Mesothelial cell of epicardium (in vitro differentiated cells): ENCODE measurements at places on chromosomes 4 and X. TPM values are rescaled to one million over a fixed set of nuclear protein-coding genes. Genes with fewer than 3 reads are reported as not detected.

DNA sequence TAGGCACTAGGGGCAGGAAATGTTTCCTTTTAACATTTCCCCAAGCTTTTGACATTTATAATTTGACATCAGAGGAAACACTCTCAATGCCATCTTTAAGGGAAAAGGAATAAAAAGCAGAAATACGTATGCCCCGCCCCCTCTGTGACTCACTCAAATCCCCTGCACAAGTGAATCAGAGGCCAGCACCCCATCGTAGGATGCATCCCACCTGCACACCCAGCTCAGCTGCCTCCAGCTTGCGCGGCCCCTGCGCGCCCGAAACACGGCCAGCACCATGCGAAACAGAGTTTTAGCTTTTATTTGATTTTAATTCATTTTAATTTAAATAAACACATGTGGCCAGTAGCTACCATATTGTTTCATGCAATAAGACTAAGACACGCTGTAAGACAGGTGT, 29.5 kb downstream of the ABLIM2 start:
- H3K36me3 ChIP-seq, result no peaks in the 10 kb centered on the region
- DNase-seq, result no peak
- peaks cover 3% of the 10 kb centered on the region for H3K27me3 ChIP-seq

DNA sequence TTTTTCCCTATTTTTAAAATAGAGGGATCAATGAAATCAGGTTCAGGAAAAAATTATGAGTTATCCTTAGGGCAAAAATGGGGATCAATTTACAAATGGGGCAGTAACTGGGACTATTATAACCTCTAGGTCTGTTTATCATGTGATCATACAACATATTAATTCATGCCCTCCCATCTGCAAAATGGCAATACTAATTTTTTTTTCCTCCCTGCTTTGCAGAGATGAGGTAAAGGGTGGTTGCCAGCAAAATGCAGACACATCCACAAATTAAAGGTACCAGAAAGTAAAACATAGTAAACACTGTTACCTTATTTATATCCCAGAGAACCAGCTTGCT, 467 bp downstream of the HSD17B11 start:
- H3K4me1 ChIP-seq, result peaks cover 20% of the 10 kb centered on the region

DNA sequence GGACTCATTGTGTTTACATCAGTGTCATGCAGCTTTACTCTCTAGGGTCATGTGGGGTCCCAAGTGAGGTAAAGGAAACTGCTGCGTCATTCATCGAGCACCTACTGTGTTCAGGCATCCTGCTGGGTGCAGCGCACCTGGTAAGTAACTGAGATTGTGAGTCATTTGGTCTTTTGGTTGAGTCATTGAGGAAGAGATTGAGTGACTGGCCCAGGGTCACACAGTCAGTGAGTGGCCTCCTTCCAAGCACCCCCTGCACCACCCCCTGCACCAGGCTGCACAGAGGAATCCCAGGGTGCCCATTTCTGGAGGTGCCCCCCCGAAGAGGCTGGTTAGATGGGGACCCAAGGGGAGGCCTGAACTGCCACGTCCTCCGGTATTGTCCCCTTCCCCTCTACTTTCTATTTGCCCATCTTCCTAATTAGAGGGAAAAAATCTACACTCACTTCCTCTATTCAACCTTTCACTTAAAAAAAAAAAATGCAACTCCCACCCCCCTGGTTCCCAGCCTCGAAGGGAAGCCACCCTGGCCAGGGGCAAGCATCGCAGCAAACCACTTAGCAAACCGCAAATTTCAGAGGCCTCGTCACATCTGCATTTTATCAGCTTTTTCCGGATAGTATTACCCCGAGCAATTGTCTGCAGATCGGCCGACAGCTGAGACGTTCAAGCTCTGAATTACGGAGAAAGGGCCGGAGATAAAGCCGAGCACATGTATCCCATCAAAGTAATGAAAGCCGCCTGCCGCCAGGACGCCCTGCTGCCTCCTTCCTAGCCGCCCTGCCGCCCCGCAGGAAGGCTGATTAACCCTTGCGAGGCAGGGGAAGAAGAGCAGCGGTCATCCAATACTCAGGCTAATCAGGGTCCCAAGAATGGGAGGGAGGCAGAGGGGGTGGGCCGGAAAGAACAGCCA, 96.3 kb upstream of the MSX1 start:
- H3K4me1 ChIP-seq, result peaks cover 56% of the 10 kb centered on the region
- H3K27me3 ChIP-seq, result no peaks in the 10 kb centered on the region
- H3K36me3 ChIP-seq, result peaks cover 4% of the 10 kb centered on the region
- peak overlapping the region; percentile 92 for H3K27ac ChIP-seq
- DNase-seq, result no peak

The SPON2 gene
- total RNA-seq, result 44.0 to 58.7 TPM (median 56.4 TPM) in 3 replicates
